Renal cortical epithelial cell (primary cell): ENCODE measurements at places on chromosomes 7 and 10. TPM values are rescaled to one million over a fixed set of nuclear protein-coding genes. Genes with fewer than 3 reads are reported as not detected.

Gene OR2A5
- not detected in 2 replicates for total RNA-seq

Gene CALHM1
- not detected in 2 replicates for total RNA-seq

Gene VIPR2
- total RNA-seq, result 0.10 TPM in 1 of 2 replicates, not detected in the other

Gene CPN1
- not detected in 2 replicates for total RNA-seq

Gene DDIT4
- total RNA-seq, result 246 and 704 TPM in 2 replicates

Gene TMEM225B
- total RNA-seq, result 0.55 TPM in 1 of 2 replicates, not detected in the other

Gene ZNF212
- total RNA-seq, result 2.4 and 9.7 TPM in 2 replicates

Gene IGFBP1
- 0.15 and 0.17 TPM in 2 replicates for total RNA-seq

Gene CCDC201
- not detected in 2 replicates for total RNA-seq

- peak; percentile 83 for DNase-seq
Observed at GRCh38 chr7:107327986-107328569, 141.8 kb upstream of the GPR22 start.

DNA sequence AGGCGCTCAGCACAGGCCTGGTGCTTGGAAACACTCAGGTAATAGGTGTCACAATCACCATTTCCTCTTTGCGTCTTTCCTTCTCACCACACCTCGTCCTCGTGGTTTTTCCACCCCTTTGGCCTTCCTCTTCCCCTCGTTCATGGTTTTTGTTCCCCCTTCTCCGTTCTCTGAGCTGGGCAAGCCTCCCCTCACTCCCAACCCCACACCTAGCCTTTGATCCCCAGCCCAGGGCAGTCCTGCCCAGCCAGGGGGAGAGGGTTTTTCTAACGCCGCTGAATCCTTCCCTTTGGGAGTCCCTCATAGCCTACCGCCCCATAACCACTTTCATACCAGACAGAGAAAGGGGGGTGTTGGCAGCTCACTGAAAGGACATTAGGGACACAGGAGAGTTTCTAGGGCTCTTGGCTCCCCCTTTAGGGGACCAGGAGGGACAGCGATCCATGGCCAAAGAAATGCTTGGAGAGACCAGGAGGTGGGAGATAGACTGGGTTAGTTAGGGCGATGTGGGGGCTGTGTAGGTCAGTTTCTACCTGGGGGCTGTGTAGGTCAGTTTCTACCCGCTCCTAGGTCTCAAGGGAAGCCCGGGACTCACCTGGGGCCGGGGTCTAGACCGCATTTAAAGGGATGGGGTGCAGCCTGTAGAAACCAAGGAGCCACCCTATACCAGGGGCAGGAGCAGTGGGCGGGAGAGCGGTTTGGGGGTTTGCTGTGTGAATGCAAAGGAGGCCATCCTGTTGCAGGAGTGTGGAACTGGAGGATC lies 1.4 kb downstream of the EPHB4 start:
- DNase-seq, result peak; percentile 22

- peak; percentile 57 for DNase-seq
Observed at GRCh38 chr10:95242581-95243317, 48.1 kb downstream of the PDLIM1 start.

DNA sequence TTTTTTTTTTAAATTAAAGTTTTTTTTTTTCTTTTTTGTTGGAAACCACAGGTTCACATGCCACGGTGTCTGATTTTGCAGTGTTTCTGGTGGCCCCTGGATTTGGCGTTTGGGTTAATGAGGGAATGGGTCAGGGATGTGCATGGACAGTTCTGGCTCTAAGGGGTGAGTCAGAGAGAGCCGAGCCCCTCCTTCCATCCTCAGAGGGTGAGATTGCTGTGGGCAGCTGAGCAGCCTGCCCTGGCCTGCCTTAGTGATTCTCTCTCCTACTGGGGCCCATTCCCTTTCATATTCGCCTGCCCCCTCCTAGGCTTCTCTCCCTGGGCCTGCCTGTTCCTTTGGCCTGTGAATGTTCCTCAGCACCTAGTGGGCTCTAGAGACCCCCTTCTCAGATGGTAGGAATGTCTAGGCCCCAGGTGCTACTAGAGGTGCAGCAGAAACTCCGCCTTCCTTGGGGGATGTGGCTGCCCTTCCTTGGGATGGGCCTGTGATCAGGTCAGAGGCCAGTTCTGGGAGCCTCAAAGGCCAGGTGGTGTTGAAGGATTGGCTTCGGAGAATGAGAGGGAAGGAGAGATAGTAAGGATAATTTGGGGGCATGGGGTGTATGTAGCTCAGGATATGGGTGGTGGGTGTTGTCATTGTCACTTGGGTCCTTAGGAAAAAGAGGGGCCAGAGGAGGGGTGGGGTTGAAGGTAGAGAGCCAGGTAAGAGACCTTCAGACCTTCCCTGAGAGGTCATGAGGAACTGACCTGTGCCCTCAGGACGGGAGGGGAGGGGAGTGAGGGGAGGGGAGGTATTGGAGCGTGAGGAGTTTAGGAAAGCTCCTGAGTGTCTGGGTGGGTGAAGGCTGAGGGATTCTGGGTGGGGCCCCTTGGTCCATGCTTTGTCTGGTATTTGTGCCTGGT lies 19.8 kb downstream of the TSPAN14 start:
- DNase-seq, result peak; percentile 86

- DNase-seq, result no peak
Observed at GRCh38 chr7:66055321-66055956, 20.2 kb upstream of the ASL start.

DNA sequence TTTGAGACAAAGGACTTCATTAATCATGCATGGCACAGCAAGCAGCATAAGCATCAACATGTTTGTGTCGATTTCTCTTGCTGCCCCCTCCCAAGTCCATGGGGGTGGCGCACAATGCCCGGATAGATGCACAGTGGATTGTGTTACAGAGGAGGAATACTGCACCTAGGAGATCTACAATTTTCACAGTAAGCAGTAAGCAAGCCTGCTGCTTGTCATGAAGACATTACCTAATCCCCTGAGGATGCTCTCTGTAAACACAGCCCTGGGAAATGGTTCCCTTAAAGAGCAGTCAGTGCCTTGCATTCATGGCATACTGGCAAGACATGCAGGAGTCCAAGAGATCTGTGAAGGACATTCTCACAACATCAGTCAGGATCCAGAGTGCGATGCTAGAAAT lies 137.7 kb downstream of the ETV1 start:
- DNase-seq, result peak; percentile 56

DNA sequence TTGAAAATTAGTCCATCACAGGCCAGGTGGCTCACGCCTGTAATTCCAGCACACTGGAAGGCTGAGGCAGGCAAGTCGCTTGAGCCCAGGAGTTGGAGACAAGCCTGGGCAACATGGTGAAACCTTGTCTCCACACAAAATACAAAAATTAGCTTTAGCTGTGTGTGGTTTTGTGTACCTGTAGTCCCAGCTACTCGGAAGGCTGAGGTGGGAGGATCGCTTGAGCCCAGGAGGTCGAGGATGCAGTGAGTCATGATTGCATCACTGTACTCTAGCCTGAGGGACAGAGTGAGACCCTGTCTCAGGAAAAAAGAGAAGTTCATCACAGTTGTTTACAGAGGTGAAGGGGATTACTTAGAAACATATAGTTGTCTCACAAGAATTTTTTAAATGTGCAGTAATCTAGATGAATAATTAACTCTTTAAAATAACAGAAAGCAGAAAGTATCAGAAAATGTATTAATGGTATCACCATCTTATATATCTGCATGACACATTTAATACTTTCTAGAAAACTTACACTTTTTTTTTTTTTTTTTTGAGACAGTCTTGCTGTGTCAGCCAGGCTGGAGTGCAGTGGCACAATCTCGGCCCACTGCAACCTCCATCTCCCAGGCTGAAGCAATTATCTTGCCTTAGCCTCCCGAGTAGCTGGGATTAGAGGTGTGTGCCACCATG lies 8.9 kb downstream of the LCOR start:
- DNase-seq, result peak; percentile 86

DNA sequence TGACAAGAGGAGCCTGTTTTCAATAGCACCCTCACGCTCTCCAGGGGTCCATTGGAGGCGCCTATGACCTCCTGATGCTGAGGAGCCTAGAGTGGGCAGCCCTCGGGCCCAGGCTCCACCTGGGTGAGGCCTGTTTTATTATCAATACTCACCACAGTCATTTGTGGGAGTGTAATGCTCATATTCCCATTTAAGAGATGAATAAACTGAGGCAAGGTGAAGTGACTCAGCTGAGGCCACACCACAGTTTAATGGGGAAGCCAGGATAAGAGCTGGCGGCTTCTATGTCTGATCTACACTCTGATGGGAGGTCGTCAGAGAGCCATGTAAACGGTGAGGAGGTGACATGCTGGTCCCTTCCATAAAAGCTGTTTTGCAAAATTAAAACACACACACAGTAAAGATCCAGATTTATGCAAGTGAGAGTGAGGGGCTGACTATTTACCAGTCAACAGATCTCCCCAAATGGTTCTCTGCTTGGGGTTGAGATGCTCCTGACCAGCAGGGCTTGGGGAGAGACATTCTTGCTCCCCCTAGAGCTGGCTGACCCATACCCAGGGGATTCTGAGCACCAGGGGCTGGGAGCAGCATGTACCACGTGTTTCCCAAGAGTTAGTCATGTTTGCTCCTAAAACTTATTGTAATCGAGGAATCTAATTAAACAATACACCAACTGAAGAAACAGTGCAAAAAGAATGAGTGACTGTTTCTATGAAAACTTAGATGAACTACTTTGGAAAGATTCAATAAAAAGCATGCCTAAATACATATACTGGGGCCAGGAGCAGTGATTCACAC lies 81.0 kb upstream of the INSIG1 start:
- peak; percentile 22 for DNase-seq

GRCh38 chr10:17871036-17871435 lies 61.9 kb downstream of the MRC1 start:
- no peak for DNase-seq

GRCh38 chr10:47112612-47113011 lies 187.4 kb upstream of the GDF10 start:
- DNase-seq, result no peak

GRCh38 chr7:24905996-24906770 lies 73.8 kb downstream of the OSBPL3 start:
- peak; percentile 89 for DNase-seq

GRCh38 chr7:27670676-27671075 lies 8.0 kb upstream of the HIBADH start:
- no peak for DNase-seq

GRCh38 chr7:49432254-49432653 lies 341.2 kb upstream of the VWC2 start:
- no peak for DNase-seq

DNA sequence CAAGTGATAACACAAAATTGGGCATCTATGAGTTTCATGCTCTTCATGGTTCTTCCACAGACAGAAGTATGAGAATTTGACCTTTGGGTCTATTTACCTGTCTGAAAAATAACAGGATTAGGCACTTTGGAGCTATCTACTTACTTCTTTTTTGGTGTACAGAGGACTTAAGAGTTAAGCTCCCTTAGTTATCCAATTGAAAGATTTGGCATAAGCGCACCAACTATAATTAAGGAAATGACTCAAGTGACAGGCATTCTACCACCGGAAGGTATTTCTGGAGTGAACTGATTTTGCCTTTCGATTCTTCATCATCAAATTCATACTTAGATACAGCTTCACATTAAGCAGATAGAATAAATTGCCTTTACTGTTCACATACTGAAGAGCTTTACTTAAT lies 43.9 kb downstream of the IFIT5 start:
- DNase-seq, result peak; percentile 88

DNA sequence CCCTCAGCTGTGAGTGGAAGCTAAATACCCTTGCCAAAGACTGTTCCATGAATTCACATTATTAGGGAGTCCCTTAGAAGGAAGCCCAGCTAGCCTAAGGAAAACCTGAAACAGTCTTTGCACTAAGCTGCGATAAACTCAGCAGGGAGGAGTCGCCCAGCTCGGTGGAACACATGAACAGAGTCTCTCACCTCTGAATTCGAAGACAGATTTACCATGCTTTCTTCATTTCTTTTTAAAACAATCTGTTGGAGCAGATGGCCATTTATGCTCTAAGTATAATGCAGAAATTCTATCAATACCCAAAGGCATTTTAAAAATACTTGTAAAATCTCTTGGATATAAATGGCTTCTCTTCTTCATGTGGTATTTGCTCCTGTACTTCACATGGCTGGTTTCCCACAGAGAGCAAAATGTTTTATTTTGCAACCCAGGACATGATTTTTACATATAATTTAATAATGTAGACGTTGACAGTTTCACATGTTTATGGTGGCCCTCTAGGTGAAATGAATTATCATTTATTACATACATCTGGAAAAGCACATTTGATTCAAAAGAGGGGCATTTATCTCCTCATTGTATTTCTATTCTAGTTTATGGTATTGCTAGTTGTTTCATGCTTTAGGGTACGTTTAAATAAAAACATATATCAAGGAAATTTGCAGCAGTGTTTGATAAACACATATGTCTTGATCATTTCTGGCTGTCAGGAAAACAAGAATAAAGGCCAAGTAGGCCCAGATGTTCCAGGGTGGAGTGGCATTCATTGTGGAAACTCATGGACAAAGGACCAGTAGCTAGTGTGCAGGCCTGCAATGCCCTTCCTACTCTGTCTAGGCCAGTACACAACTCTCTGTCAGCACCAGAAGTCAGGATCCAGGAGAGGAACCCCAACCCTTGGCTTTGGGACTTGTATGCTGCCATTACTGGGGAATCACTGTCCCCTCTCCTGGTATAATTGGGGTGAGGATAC lies 52.2 kb downstream of the LRGUK start:
- DNase-seq, result no peak

DNA sequence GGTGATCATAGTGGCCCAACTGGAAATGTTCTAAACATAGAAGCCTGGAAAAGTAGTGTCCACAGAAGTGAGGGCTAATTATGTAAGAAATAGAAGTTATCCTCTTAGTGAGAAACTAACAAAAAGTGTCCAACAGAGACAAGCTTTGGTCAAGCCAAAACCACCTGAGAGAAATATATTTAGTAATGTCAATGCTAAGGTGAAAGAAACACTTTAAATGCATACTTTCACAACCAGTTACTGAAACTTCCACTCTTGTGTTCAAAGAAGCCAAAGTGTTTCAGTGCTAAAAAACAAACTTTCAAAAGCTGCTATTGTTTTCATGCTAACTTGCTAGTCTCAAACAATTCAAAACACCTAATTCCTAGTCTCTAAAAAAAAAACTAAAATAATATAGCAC lies 18.1 kb downstream of the RAB11FIP2 start:
- no peak for DNase-seq

- no peak for DNase-seq
Observed at GRCh38 chr10:2676455-2676854, 390.9 kb upstream of the PFKP start.

- DNase-seq, result peak; percentile 30
Observed at GRCh38 chr10:123301077-123301857, 147.1 kb downstream of the BUB3 start.

GRCh38 chr10:47056247-47056510 lies 145.0 kb downstream of the PTPN20 start:
- no peak for DNase-seq

GRCh38 chr7:120785095-120785494 lies 72.8 kb downstream of the TSPAN12 start:
- no peak for DNase-seq

GRCh38 chr7:89837515-89837914 lies 316.8 kb upstream of the STEAP1 start:
- DNase-seq, result peak; percentile 80
